ENCODE measurements at places on chromosomes 5 and 9.

DNA sequence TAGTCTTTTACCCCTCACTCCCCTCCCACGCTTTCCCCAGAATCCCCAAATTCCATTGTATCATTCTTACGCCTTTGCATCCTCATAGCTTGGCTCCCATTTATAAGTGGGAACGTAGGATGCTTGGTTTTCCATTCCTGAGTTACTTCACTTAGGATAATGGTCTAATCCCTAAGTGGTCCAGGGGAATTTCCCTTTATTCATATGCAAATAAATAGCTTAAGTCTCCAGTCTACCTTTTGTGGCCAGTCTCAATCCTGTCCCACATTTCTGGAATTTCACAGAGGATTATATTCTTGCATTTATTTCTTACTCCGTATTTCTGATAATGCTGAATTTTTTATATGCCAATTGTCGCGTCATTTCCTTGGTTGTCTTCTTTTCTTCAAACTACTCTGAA, 245.6 kb upstream of the DAB2 start:
- DNase-seq = no peak

GRCh38 chr5:83095957-83096539, 18.7 kb downstream of the XRCC4 start:
- DNase-seq = peak; percentile 9

- peak; percentile 61 for DNase-seq
These were observed 77.5 kb downstream of the ZSWIM6 start for GRCh38 chr5:61409568-61409967.

- no peak for DNase-seq
These were observed 75.5 kb downstream of the ISOC1 start for GRCh38 chr5:129170050-129170449.

DNA sequence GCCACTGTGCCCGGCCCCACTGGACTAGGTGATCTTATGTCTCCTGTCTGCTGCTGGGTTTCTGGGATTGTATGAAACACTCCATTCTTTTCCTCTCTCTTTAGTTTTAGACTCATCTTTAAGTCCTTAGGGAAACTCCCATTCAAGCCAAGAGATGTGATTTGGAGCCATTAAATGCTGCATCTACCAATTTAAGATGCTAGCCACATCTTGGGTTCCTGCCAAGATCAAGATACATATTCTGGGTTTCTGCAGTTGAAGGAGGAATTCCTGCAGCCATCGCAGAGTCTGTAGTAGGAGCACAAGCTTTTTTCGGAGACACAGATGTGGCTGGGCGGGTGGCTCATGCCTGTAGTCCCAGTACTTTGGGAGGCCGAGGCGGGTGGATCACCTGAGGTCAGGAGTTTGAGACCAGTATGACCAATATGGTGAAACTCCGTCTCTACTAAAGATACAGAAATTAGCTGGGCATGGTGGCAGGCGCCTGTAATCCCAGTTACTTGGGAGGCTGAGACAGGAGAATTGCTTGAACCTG, 23.2 kb downstream of the STXBP1 start:
- DNase-seq = no peak

DNA sequence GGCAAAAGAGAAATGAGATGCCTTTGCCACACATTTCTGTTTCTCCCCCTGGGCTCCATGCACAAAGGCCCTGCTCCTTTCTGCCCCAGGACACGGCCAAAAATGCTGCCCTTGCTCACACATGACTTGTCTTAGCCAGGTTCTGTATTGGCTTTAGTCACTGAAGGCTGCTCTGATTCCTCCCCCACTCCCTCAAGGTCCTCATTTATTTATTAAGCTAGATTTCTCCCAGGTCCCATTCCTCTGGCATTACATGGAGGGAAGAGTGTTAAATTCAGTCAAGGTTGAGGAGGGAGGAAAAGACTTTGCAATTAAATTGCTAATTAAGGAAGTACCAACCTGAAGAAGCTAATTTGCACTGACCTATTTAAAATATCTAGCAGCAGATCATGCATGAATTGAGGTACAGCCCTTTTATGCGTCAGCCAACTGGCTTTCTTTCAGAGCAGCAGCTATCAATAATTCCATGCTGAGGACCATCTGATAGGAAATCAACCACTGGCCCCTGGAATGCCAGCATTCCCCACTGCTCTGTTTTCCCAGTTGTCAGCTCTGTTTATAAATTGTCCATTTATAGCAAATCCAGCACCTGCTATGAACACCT, 81.2 kb upstream of the MAP3K1 start:
- DNase-seq = no peak

DNA sequence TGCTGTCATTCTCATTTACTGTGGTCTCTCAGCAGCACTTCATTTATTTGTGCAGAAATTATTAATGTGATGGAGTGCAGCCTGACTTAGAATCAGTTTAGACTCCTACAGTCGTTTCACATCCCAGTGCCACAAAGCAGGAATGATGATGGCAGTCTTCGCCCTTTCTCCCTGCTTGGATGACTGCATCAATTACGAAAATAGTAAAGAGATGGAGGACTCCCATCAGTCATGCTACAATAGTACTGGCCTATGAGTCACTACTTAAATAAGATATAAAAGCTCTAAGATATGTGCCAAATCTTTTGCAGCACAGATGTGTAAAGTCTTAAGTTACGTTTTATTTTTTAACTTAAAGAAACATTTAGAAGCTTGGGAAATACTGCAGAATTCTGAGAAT, 263.9 kb downstream of the CHSY3 start:
- no peak for DNase-seq

DNA sequence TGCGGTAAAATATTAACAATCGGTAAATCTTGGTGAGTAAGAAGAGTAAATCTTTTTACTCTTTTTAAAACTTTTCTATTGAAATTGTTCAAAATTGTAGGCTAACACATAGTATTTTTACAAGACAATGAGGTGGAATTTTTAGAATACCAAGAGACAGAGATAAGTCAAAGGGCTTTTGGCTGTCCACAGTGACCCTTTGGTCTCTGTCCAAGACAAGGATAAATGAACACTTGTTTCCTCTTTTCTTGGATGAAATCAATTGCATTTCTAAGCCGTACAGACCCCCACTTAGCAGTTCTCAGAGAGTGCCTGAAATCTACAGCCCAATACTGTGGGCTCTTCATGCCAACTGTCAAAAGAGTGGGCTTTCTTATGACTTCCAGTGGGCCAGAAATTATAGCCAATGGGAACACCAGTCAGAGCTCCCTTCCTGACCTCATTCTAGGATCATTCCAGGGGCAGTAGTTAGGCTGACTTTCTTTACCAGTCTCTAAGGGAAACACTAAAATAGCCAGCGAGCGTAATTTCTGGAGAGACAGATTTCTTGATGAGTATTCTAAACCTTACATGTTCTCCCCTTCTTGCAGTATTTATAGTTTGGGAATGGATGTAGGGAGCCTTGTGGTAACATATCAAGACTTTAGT, 74.1 kb downstream of the GALNT10 start:
- DNase-seq = no peak

GRCh38 chr5:138065102-138065501, 18.7 kb upstream of the WNT8A start:
- DNase-seq = no peak

DNA sequence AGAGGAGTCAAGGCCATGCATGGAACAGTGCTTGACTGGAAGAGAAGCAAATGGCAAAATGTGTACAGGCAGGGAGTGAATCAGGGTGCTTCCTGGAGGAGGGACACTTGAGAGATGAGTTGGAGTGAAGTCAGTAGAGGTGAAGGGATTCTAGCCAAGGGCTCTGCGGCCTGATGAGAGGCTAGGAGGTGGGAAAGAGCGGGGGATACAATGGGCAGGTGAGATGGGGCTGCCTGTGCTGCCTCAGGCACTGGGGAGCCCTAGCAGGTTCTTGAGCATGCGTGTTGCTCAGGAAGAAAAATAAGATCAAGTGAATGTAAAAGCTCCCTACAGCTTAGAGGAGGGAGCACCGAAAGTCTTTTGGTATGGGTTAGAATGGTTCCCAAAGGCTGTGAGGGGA, 22.3 kb downstream of the ERGIC1 start:
- DNase-seq = no peak

GRCh38 chr5:149656576-149657182, 73.4 kb upstream of the PPARGC1B start:
- DNase-seq = no peak

GRCh38 chr9:4141296-4141695, 158.6 kb downstream of the GLIS3 start:
- no peak for DNase-seq

- DNase-seq = no peak
These were observed 200.6 kb downstream of the ARL15 start for GRCh38 chr5:54109626-54110330.

DNA sequence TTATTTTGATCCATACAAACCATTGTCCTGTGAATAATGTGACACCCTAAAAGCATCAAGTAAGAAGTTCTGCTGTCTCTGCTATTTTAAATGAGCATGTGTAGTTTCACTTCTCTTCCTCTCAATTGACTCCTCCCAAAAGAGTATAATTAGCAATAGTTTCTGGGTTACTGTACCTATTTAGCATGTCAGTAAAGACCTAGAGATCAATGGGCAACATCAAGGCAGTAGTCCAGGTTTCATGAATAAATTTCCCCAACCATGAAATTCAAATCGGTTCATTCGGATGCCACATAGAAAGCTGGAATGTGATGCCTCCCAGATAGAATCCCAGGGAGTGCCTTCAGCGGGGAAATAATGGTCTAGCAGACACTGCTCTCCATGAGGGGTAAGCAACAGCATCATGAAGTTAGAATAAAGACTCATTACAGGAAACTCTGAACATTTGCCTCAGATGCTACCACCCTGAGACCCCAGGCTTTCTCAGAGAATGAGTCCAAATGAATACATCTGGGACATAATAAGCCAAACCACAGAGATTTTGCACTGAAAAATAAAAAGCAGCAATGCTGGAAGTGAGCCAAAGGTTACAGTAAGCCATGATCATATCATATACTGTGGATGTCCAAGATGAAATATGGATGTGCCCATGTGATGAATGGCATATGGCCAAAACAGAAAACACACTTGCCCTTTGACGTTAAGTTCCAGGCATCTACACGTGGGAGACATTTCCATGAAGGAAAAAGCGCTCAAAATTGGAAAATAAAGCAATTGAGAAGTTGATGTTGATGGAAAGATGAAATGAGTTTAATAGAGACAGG, 1107.0 kb upstream of the SEMA6A start:
- DNase-seq = no peak

DNA sequence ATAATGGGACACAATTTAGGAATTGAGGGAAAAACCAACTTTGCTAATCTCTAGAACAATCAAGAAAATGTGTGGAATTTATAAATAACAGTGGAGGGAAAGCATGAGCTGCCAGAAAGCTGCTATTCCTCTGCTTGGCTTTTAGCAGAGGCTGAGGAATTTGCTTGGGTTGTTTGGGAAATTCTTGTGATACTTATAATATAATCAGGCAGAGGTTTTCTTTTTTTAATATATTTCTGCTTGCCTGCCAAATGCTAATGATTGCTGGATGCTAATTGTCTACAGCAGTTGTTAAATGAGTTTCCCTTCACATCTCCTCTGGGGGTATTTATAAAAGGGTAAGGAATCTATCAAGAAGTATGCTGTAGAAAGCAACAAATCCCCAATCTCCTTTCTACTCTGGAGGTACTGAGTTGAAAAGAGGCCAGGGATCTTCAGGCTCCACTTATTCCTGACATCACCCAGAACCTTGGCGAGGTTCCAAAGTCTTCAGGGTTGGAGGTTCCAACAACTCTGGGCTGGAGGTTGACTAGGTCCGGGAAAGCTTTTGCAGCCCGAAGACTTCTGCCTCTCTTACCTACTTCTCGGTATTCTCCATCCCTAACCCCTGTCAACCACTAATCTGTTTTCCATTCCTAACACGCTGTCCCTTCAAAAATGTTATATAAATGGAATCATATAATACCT, 60.4 kb upstream of the TMED7 start:
- no peak for DNase-seq

DNA sequence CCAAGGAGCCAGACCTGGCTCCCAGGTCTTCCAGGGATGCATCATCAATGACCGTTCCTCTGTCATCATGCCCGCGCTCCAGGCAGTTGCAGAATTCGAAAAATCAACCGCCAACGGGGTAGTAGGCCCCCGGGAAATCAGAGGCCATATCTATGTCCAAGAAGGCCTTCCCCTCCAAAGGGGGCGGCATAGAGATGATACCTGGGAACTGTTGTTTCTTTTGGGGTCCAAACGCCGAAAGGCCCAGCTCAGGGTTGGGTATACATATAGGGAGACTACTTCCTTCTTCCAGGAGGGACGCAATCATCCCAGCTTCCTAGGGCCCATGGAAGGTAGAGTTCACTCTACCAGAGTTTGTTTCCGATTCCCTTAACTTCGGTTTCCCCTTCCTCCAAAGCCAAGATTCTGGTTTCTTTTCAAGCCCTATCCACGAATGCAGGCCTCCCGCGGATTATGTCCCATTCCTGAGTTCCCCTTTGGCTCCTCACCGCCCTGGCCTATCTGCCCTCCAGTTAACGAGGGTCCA, 754 bp downstream of the DCAF12 start:
- peak; percentile 10 for DNase-seq

DNA sequence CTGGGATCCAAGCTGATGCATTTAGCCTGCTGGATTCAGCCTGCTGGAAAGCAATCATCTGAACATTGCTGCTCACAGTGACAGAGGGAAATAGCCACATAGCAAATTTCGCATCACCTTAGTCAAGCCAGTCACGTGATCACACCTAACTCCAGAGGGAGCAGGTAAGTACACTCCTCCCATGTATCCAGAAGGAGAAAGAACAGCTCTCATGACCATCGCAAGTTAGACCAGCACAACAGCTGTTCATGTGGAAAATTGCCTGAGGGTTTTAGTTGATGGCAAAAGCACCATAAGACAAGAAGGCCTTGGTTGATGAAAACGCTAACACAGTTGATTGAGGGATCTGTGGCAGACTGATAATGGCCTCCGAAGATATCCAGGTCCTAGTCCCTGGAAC, 34.2 kb upstream of the MYO10 start:
- no peak for DNase-seq

GRCh38 chr5:9103290-9103689, 442.6 kb downstream of the SEMA5A start:
- no peak for DNase-seq

DNA sequence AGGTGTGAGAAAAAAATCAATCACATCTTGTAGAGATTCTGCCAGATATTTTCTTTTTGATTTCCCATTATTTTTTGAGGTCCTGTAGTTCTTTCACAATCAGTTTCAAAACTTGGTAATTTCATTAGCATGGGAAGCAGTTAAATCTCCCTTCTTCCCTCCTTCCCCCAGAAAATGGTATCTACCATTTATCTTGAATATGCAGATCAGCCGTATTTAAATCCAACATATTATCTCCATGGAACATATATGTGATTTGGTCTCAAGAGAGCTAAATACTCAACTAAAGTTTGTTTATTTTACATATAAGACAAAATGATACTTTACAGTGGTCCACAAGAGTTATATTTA, 1034.8 kb downstream of the CDH12 start:
- DNase-seq = no peak

- no peak for DNase-seq
These were observed 34.6 kb upstream of the IL17B start for GRCh38 chr5:149413477-149414210.

Measured in inflammatory macrophage treated with lipopolysaccharide for 1 hour (primary cell).